ENCODE measurements at places on chromosomes 6 and 20.

GRCh38 chr6:97288188-97288587, 5.2 kb upstream of the MMS22L start:
- DNase-seq = no peak

DNA sequence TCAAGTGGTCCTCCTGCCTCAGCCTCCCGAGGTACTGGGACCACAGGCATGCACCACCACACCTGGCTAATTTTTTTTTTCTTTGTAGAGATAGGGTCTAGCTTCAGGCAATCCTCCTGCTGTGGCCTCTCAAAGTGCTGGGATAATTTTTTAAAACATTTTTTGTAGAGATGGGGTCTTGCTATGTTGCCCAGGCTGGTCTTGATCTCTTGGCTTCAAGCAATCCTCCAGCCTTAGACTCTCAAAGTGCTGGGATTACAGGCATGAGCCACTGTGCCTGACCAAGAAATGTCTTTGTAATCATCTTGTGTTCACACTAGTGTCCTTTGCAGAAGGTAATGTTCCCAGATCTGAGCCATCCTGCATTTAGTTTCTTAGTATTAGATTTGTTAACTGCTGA, 61.6 kb downstream of the RIPOR2 start:
- DNase-seq = no peak

DNA sequence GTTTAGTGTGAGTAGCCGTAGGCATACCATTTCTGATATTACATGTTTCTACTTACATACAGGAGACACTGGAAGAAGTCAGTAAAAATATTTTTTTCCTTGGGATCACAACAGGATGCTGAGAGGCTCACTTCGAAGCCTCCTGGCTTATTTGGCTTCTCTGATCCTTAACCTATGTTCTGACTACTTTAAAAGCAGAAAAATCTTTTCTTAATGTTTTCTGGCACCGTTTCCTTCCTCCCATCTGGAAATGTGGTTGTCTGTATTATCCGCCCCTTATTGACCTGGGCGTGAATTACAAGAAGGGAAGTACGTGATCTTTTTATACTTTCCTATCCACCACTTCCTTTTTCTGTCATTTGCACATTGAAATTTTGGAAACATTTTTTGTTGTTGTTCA, 379.6 kb downstream of the COL12A1 start:
- DNase-seq = no peak

DNA sequence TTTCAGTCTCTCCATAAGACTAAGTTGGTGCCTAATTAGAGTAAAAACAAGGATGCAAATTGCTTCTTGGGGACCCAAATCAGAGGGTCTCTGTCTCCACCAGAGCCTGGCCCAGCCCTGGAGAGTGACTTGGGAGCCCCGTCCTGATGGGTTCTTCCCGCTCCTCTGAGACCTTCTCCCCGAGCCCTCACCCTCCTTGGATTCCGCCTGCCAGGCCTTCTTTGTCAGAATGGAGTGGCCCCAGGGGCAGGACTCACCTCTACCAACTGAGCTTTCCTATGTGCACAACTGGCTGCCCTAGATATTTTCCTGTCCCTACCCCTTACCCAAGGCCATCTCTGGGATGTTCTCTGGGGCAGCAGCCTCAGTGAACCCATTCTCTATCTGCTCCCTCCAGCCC, 9.7 kb downstream of the SYNDIG1 start:
- DNase-seq = no peak

DNA sequence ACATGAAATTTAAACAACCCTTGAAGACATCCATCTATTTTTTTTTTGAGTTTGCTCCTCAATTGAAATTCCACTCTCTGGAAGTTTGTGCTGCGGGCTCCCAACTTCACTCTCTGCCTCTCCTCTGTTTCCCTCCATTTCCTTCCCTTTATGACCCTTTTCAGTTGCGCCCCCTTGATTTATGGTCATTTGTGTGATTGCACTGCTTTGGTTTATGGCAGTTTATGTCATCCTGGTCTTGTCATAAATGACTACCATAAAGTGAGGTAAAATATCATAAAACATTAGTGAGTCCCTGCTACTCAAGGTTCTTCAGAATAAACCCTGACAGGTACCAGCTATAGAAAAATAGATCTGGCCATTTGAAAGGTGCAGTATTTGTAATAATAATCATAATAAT, 348.3 kb upstream of the ZFP64 start:
- DNase-seq = peak; percentile 24
